GM23338 (cell line): ENCODE measurements at places on chromosomes 12 and 14. TPM values are rescaled to one million over a fixed set of nuclear protein-coding genes. Genes with fewer than 3 reads are reported as not detected.

DNA sequence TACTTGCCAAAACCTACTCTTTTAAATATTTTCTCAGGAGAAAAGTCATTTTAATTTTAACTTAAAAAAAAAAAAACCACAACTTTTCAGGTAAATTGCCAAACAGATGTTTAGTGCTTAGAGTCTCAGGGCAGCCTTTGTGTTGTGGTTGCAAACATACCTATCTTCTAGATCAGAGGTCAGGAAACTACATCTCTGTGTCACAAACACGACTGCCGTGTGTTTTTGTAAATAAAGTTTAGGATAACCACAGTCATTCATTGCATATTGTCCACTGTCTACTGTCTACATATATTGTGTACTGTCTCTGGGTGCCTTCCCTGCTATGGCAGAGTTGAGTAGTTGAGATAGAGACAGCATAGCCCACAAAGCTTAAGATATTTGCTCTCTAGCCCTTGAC is 48.9 kb downstream of the DYRK2 start:
- no peak for DNase-seq
- H3K36me3 ChIP-seq: no peaks in the 10 kb centered on the region
- H3K4me3 ChIP-seq: no peak overlapping the region
- H3K27me3 ChIP-seq: no peaks in the 10 kb centered on the region
- no peak overlapping the region for H3K27ac ChIP-seq
- no peaks in the 10 kb centered on the region; the same call in 1 of the 2 replicates for H3K4me1 ChIP-seq

- no peaks in the 10 kb centered on the region for H3K27me3 ChIP-seq
- DNase-seq: no peak
- no peak overlapping the region for H3K27ac ChIP-seq
These were observed 126.9 kb downstream of the DUSP6 start for GRCh38 chr12:89225401-89225800.

Gene A2M
- polyA plus RNA-seq: 0.92 and 1.3 TPM in 2 replicates

DNA sequence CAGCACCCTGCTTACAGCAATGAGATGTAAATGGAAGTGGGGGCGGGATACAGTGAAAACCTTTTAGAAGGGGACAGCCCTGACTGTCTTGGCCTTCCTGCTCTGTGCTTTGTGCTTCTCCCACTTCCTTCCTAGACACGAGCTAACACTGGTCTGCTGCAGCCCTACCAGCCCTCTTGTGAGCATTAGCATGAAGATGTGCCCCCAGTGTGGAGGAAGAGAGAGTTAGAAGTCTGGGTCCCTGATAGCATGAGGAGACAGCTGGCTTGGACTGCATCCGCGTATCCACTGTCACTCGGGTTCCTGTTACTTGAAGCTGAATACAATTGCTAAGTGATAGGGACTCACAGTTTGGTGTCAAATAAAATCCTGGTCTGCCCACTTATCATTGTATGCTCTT is 248.1 kb upstream of the SOX5 start:
- peak; percentile 35 for DNase-seq
- no peaks in the 10 kb centered on the region for H3K27me3 ChIP-seq
- H3K4me1 ChIP-seq: 0 out of 2 replicates have a peak, but pooled peaks cover 5% of the 10 kb centered on the region

DNA sequence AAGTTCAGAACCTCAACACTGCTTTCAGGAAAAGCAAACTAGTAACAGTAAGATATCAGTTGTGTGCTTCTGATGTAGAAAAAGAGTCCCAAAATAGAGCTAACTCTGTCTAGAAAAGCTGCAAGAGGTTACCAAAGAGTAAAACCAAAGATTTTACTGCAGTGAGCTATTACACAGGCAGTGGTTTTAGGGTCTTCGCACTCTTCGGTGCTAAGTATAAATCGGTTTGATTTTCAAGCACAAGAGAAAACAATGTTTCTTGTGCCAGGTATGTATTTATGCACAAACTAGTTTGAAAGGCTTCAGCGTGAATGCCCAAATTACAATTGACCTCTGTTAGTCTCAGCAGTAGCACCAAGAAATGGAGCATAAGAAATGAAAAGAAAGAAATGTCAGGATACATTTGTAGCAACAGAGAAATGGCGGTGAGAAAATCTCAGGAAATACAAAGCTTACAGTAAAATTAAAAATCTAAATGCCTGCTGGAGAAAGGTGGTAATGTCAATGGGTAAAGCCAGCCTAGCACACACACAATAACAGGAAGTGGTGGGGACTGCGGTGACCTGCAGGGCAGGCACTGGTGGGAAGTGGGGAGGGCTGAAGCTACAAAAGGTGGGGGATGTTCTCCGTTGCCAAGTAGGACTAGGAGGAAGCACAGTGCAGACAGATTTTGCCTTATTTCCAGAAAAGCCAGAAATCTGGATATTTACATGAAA is 18.0 kb upstream of the DYRK2 start:
- peaks cover 36% of the 10 kb centered on the region for H3K4me1 ChIP-seq
- peak; percentile 73 for DNase-seq
- peak overlapping the region; percentile 24 for H3K4me3 ChIP-seq
- H3K36me3 ChIP-seq: no peaks in the 10 kb centered on the region

Gene PLEKHG7
- polyA plus RNA-seq: not detected in 2 replicates

DNA sequence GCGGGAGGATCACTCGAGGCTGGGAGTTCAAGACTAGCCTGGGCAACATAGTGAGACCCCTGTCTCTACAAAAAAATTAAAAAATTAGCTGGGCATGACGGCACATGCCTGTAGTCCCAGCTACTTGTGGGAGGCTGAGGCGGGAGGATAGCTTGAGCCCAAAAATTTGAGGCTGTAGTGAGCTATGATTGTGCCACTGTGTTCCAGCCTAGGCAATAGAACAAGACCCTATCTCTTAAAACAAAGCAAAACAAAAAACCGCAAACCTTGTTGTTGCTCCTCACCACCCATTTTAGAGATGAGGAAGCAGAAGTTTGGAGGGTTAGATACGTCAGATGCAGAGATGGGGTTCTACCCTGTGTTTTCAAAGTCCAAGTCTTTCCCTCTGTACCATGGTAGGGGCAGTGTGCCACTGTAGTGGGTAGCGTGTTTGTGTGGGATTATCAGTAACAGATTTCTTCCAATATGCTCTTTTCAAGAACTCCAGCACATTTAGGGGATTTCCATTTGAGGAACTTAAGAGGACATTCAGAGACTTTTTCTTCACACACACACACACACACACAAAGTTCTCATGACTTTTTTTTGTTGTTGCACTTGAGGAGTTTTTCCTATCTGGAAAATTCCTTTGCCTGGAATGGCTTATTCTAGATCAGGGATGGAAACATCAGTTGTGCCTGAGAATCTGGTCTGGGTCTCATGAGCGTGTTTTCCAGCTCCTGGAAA is 186.5 kb downstream of the CHST11 start:
- no peak overlapping the region for H3K27ac ChIP-seq
- H3K4me3 ChIP-seq: no peak overlapping the region
- no peaks in the 10 kb centered on the region for H3K27me3 ChIP-seq
- H3K4me1 ChIP-seq: 0 out of 2 replicates have a peak, but pooled peaks cover 2% of the 10 kb centered on the region
- H3K36me3 ChIP-seq: no peaks in the 10 kb centered on the region

Gene BMAL2
- 4.3 and 5.5 TPM in 2 replicates for polyA plus RNA-seq

DNA sequence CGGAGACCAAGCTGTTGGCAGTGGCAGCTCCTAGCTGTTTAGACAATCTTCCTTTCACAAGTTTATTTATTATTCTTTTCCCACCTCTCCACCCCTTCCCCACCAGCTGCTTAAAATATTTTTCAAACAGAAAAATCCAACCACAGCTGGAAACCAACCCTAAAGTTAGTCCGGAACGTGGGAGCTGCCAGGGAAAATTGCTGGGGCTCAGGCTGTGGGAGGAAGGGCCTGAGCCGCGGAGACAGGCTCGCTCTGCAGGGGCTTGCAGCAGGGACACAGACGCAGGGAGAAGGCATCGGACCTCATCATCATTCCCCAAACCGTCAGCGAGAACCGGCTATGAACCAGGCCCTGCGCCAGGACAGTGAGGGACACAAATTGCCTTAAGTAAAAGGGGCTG is 16.1 kb upstream of the TMEM106C start:
- H3K4me1 ChIP-seq: peaks cover 12% of the 10 kb centered on the region
- peaks cover 4% of the 10 kb centered on the region; the same call in 1 of the 2 replicates for H3K27me3 ChIP-seq
- H3K36me3 ChIP-seq: no peaks in the 10 kb centered on the region
- H3K4me3 ChIP-seq: no peak overlapping the region
- no peak for DNase-seq
- H3K27ac ChIP-seq: no peak overlapping the region

- H3K27ac ChIP-seq: no peak overlapping the region
- H3K36me3 ChIP-seq: no peaks in the 10 kb centered on the region; the same call in 1 of the 2 replicates
- H3K4me1 ChIP-seq: no peaks in the 10 kb centered on the region
- no peak for DNase-seq
- H3K27me3 ChIP-seq: no peaks in the 10 kb centered on the region
These were observed 52.0 kb upstream of the CPM start for GRCh38 chr12:68984796-68985573.

- H3K27ac ChIP-seq: no peak overlapping the region
- no peaks in the 10 kb centered on the region for H3K27me3 ChIP-seq
- H3K4me1 ChIP-seq: no peaks in the 10 kb centered on the region
- no peak overlapping the region for H3K4me3 ChIP-seq
- H3K36me3 ChIP-seq: peaks cover 14% of the 10 kb centered on the region; the same call in 1 of the 2 replicates
These were observed 42.6 kb upstream of the SYCP3 start for GRCh38 chr12:101781834-101782233.

DNA sequence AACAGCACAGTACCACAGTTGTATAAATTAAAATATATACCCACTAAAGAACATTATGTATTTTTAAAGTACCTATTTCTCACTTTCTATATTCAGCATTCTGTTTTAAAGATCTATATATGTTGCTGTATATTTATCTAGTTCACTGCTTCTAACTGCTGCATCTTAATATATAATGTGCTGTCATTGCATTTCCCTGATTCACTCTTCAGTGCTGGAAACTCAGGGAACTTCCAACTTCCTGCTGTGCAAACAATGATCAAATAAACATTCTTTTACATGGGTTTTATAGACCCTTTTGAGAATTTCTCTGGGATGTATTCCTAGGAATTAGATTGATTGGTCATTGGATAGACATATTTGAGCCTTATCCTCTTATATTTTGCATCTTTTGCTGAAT is 379.1 kb downstream of the APAF1 start:
- no peak for DNase-seq
- H3K36me3 ChIP-seq: no peaks in the 10 kb centered on the region
- H3K4me3 ChIP-seq: no peak overlapping the region
- no peak overlapping the region for H3K27ac ChIP-seq

- no peaks in the 10 kb centered on the region for H3K36me3 ChIP-seq
- H3K27me3 ChIP-seq: no peaks in the 10 kb centered on the region
- no peak overlapping the region for H3K27ac ChIP-seq
- no peak for DNase-seq
- H3K4me3 ChIP-seq: no peak overlapping the region
- H3K4me1 ChIP-seq: no peaks in the 10 kb centered on the region
These were observed 88.3 kb downstream of the RIN3 start for GRCh38 chr14:92601757-92602417.

DNA sequence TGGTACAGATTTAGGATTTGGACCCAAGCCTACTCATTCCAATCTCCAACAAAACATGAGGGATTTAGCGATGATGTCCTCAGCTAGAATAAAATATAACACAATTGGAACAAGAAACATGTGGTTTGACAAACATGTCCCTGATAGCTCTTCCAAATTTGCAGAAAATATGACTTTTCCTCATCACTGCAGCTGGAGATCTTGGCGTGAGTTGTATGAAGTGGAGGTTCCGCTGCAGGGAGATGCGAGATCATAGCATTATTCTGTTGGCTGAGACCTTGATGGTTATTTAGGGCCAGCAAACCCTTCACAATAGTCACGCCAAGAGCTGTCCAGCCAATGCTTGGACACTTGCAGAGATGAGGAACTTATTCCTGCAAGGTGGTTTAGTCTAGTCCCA is 413.4 kb upstream of the TBX3 start:
- no peak for DNase-seq
- no peaks in the 10 kb centered on the region for H3K36me3 ChIP-seq
- no peaks in the 10 kb centered on the region for H3K27me3 ChIP-seq

Gene STAB2
- polyA plus RNA-seq: not detected in 2 replicates
